ENCODE measurements at places on chromosomes 3 and 15.

DNA sequence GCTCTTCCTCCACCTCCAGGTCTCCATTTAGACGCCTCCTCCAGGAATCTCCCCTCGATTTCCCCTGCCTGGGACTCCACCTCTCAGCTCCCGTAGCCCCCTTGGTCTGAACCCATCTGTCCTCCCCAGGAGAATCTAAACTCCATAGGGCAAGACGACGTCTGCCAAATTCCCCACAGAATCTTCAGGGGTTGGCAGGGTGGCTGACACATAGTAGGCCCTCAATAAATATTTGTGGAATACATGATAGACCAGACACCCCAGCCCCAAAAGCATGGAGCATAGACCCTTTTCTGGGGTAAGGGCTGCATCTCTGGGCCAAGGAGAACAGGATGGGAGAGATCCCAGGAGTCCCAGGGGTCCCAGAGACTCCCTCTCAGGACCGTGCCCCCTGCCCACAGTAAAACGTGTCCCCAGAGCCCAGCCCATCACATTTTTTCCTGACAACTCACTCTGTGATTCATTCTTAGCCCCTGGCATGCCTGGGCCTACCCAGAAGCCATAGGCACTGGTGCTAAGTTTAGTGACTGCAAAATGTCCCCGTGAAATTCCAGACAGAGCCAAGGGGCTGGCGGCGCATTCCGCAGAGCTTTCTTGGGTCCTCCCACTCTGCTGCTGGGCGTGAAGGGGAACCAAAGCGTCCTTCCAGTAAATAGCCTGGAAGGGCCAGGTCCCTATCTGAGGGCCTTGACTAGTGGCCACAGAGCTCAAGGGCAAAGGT lies 78.0 kb upstream of the SLC6A6 start:
- no peak for DNase-seq

DNA sequence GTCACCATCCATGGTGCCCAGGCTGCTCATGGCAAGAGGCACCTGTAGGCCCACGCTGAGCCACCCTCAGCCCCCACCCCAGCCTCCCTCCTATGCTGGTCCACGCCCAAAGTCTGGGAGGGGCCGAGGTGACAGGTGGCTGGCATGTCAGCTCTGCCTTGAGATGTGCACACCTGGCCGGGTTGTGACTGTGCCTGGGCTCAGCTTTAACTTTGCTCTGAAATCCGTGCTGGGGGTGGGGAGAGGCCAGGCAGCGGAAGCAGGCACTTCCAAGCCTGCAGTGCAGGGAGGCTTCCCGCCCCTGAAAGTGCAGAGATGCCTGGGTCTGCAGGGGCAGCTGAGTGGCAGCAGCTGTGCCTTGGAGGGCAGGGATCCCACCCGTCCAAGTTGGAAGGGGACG lies 1124.8 kb downstream of the SI start:
- no peak for DNase-seq

GRCh38 chr15:71698030-71698429 lies 112.3 kb upstream of the NR2E3 start:
- no peak for DNase-seq

- no peak for DNase-seq
Observed at GRCh38 chr3:124685481-124685880, 44.8 kb upstream of the UMPS start.

GRCh38 chr15:89123181-89123525 lies 34.9 kb downstream of the ABHD2 start:
- DNase-seq: no peak

DNA sequence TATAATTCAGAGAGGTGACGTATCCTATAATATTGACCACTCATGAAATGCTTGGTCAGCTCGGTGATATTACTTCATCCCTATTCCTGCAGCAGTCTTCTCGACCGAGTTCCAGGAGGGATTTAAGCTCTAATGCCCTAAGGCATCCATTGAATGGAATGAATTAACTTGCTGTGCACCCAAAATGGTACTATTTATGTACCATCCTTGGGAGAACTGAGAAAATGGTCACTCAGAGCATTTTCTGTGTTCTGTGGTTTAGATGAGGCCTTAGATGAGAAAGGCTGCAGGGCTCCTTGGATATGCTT lies 638 bp downstream of the BLOC1S6 start:
- DNase-seq: no peak

GRCh38 chr3:117939425-117940027 lies 1095.1 kb downstream of the IGSF11 start:
- no peak for DNase-seq

DNA sequence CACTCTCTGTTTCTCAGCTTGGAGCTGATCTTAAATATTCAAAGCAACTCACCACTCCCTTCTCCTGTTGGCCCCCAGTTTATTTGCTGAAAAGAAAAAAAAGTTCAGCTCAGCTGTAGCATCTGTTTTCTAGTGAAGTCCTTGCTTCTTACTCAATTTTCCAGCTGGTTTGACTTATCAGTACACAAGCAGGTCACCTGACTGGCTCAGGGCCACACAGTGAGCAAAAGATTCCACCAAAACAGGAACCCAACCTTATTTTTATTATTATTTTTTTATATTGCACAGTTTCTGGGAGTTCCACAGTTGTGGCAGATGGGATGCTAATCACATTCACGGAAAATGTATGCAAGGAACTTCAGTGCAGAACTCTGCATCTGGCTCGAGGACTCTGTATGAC lies 390.7 kb upstream of the RGMA start:
- DNase-seq: no peak

GRCh38 chr3:73427048-73427706 lies 197.6 kb downstream of the PDZRN3 start:
- DNase-seq: no peak

- DNase-seq: no peak
Observed at GRCh38 chr15:29089731-29090616, 179.6 kb downstream of the NSMCE3 start.

DNA sequence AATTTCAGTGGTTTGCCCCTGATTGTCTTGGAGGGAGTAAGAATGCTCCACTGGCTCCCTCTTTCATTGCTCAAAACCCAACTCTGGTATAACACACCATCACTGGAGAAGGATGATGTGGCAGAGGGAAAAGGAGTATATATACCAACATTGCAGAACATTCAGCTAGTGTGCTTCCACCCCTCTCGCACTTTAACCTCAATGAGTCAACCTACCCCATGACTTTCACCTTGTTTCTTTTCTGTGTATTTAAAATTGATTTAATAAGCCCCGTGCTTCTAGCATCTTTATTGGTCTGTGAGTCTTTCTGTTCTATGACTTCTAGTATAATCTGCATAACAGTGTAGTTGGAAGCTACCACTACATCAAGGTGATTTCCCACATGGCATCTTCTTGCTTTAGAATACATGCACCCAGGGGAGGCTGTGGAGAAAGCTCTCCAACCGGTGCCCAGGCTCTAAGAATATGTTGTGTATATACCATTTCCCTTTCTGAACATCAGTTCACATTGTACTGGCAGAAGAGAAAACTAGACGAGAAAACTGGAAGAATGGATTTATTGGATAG lies 595.1 kb upstream of the TGFBR2 start:
- no peak for DNase-seq

GRCh38 chr3:11386465-11387113 lies 114.4 kb downstream of the ATG7 start:
- no peak for DNase-seq

- DNase-seq: no peak
Observed at GRCh38 chr15:90540768-90541167, 11.0 kb downstream of the CRTC3 start.

DNA sequence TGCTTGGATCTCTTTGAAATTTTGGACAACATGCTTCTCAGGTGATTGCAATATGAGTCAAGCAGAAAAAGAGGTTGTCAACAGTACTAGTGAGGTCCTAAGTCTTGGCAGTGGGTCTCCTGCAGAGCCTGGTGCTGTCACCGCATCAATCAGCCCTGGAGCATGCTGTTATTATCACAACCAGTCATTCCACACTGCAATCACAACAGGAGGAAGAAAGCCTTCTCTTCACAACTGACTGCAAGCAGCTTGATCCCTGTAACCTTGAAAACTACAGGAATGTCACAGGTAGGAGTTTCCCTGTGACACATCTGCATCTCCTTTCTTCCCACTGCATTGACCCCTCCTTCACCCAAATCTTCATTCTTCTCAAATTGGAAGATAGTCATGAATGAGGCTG lies 451.1 kb upstream of the ATP11B start:
- no peak for DNase-seq

DNA sequence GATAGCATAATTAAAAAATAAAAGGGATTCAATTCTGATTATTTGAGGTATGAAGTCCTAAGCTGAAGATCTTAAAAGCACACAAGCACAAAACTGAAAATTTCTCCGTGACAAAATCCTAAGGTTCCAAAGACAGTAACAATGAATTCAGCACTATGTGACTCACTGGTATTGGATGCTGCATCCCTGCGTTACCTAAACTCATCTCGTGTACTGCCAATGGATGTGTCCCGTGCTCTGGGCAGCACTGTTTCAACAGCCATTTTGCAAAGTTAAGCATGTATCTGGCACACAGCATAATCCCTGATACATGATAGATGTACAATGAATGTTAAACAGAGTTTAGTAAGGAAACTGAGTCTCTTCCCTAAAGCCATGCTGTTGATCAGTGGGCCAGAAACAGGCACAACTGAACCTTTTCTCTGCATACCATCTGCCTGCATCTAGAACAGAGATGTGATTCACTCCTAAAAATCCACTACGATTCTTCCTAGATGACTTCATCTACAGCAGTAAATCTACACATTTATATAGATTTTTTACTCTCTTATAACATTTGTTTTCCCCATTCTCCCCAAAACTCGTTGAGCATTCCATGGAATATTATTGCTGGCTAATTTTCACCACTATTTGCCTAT lies 14.3 kb downstream of the SUCLG2 start:
- DNase-seq: no peak

GRCh38 chr3:62797132-62797531 lies 78.1 kb downstream of the CADPS start:
- DNase-seq: no peak

GRCh38 chr15:22995795-22996194 lies 15.6 kb upstream of the CYFIP1 start:
- no peak for DNase-seq

DNA sequence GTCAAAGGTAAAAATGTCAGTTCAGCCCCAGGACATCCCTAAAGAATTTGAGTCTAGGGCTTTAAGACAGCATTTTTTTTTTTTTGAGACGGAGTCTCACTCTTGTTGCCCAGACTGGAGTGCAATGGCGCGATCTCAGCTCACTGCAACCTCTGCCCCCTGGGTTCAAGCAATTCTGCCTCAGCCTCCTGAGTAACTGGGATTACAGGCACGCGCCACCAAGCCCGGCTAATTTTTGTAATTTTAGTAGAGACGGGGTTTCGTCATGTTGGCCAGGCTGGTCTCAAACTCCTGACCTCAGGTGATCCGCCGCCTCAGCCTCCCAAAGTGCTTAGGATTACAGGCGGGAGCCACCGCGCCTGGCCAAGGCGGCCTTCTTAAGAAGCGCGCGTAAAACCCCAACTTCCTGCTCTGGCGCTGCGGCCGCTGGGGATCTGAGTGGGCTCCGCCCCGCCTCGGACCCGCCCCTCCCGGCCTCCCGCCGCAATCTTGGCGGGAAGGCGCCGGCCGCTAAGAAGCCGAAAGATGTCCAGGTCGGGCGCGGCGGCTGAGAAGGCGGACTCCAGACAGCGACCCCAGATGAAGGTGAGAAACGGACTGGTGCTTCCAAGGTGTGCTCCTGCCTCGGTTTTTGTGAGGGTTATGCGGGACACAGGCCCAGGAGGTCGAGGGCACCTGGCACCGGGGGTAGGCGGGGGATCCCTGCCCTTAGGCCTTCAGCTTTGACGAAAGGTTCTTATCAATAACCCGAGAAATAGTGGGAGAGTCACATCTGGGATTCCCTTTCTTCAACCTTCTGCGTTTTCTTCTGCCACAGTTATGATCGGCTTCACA lies at the start of gene WDR76:
TSS of gene WDR76 (plus strand) at position 495 of the 834 bp plus-strand sequence. CDS start at position 526, 31 bp downstream.
- DNase-seq: peak; percentile 77

DNA sequence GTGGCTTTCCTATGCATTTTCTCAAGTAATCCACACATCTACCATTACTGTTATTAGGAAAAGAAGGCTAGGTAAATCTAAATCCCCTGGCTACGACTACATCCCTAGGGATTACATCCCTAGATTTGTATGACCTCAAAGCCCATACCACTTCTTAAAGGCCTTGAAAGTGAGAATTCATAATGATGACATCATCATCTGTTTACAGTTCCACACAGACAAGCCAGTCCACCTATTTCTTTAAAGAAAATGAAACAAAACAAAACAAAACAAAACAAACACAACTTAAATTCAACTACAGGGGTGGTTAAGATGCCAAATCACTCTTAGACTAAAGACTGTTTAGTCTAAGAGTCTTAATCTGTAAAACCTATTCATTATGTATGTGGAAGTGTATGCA lies 5.7 kb downstream of the WDR72 start:
- no peak for DNase-seq

DNA sequence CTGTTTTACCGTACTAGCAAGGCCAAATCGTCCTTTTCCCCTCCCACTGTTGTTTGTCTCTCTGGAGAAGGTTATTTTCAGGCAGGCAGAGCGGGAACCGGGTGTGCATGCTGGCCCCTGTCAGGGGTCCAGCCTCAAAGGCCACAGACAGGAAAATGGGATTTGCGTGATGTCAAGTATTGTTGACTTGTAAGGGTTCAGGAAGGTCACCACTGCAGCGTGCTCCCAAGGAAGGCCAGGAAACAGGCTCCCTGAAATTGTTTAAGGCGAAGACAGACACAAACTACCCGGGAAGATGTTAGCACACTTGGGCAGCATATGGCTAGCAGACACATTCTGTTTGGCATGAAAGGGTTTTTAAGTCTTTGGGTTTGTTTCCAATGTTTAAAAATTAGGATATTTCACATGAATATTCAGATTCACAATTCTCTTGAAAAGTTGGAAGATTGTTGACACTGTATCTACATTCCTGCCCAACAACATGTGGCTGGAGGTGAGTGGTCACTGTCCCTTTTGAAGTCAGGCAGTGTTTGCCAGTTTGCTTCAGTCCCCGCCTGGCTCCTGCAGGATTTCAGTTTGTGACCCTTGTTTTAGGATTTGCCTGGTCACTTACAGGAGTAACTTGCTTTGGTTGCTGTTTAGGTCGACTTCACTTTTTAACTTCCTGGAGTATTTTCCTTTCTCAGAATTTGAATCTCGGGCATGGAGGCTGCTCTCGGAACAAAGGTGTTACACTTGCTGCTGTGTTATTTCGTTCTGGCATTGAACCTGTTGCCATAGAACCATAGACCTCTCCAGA lies 90.4 kb downstream of the BDH1 start:
- DNase-seq: no peak

- no peak for DNase-seq
Observed at GRCh38 chr3:121601212-121601812, 8.1 kb downstream of the FBXO40 start.

- DNase-seq: no peak
Observed at GRCh38 chr15:56763141-56763895, 30.0 kb upstream of the ZNF280D start.

- DNase-seq: no peak
Observed at GRCh38 chr15:76163457-76164295, 103.9 kb downstream of the TMEM266 start.

DNA sequence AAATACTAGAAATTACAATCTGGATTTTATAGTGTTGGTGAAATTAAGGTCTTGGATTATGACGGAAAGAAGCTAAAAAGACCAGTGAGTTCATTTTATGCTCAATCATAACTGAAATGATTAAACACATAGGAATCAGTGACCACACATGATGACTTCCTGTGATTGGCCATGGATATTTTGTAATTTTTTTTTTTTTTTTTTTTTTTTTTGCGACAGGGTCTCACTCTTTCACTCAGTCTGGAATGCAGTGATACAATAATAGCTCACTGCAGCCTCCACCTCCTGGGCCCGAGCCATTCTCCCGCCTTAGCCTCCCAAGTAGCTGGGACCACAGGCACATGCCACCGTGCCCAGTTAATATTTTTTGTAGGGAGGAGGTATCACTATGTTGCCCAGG lies 47.4 kb downstream of the PAQR5 start:
- no peak for DNase-seq

- DNase-seq: no peak
Observed at GRCh38 chr15:97783240-97783639, 177.3 kb upstream of the ARRDC4 start.

All from stimulated activated CD4-positive, alpha-beta T cell treated with anti-CD3 and anti-CD28 coated beads, TNF-alpha, amount 100 ng/mL, for 48 hours (primary cell).